ENCODE measurements at places on chromosomes 5 and 9.

DNA sequence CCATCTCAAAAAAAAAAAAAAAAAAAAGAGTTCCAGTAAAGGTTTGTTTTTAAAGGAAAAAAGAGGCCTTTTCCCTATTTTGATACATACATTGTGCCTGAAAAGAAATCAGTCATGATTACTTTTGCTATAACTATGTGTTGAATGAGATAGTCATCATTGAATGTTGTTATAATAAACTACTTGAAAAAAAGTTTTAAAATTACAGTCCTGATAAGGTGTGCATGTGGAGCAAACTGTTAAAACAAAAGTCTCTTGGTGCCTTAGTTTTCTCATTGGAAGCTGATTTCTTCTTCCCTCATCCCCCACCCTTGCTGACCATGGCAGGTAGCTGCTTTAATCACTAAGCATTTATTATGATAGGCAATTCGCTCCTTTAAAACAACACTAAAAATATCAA lies 172.3 kb upstream of the TBCA start:
- DNase-seq = no peak

DNA sequence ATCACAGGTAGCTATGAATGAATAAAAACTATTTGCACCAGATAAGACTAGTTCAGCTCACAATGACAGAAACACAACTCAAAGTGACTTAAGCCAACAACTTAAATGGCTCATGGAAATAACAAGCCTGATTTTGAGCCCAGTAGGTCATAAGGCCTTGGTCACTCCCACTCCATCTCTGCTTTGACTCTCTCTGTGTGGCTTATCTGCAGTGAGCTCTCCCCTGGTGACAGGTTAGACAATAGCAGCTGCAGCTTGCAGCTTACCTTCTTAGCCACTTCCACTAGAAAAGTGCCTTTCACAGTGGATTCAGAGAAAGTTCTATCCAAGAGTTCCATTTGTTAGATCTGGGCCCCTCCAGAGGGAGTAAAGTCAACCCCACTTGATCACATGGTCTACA lies 315.7 kb downstream of the RAB3C start:
- no peak for DNase-seq

DNA sequence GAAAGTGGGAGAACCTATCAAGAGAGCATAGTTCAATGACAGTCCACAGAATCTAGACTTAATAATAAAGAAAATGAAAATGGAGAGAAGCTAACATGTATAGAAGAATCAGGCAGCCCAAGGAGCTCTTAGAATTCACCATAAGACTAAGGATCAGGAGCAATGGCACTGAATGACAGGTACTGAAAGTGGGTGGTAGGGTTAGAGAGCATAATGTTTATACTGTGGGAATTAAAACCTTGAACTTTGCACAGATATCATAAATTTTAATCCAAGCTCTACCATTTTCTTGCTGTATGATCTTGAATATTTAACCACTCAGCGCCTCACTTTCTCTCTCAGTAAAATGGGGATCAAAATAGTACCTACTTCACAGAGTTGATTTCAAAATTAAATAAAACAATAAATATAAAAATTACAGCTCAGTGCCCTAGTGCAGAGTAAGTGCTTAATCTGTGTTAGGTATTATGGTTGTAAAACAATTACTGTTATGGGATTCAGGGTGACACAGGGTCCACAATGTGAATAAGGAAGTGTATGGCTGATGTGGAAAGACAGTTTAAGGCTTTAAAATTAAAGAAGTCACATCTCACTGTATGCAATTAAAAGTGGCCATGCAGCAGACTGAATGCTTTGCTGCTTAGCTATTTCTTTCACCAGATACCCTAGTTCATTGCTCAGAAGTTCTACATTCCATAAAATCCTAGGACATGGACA lies 319.8 kb downstream of the HINT1 start:
- DNase-seq = no peak

DNA sequence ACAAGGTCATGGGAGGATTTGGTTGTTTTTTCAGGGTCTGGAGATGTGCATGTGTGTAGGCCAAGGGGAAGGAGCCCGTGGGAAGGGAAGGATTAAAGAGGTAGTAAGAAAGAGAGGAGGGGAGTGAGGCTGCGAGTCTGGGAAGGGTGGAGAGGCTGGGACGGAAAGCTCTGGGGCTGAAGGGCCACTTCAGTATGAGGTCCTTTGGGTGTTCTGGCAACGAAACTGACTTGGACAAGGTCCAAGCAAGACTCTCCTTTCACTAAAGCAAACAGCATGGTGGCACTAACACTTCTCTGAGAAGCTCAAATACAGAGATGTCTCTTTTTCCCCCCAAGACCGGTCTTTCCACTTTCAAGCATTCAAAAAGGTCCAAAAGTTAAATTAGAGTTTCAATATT lies 394.5 kb downstream of the ARHGEF28 start:
- DNase-seq = no peak

DNA sequence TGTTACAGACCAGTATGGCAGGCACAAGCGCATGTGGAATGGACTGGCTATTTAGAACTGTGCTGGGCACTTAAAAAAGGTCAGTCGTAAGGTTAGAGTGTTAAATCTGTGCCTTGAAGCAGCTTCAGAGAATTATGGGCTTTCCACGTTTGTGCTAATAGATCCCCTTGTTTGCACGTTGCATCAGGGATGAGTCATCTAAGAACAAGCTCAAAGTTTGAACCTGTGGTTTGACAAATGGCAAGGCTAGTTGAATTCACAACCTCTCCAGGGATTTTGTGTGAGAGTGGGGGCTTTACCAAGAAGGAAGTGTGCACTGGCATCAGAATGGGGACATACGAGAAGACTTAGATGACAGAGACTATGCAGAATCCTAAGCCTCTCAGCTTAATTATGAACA lies 249.6 kb downstream of the IRX1 start:
- DNase-seq = no peak

All from GM18507 (cell line).